ENCODE measurements at places on chromosomes 7 and 10.

DNA sequence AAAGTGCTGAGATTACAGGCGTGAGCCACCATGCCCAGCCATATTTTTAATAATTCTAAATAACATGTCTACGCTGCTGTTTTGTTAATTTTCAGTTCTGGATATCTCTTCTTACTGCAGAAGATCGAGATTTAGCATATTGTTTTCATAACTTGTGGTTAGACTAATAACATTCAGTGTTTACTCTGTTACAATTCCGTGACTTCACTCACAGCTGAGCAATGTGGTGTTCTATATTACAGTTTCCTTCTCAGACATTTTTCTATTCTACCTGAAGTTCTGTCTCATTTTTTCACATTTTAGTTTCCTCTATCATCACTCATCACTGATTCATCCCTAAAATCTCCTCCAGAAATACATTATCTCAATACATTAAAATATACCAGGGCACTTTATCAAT, 10.9 kb downstream of the RNF32 start:
- no peak for DNase-seq

DNA sequence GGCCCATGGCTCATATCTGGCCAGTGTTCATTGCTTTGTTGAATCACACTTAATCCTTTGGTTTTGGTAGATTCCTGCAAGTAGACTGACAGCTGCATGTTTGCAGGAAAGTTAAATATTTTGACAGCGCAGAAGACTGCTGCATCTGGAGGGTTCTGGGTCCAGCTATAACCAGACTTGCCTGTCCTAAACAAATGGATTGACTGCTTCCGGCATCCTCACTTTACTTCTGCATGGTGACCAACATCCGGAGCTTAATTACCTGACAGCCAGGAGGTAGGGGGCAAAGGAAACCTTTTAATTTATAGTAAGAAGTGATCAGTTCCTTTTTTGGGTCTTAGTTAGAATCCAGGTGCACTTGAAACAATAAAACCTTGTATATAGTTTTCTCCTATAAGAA, 263.3 kb downstream of the SNX10 start:
- DNase-seq = no peak

DNA sequence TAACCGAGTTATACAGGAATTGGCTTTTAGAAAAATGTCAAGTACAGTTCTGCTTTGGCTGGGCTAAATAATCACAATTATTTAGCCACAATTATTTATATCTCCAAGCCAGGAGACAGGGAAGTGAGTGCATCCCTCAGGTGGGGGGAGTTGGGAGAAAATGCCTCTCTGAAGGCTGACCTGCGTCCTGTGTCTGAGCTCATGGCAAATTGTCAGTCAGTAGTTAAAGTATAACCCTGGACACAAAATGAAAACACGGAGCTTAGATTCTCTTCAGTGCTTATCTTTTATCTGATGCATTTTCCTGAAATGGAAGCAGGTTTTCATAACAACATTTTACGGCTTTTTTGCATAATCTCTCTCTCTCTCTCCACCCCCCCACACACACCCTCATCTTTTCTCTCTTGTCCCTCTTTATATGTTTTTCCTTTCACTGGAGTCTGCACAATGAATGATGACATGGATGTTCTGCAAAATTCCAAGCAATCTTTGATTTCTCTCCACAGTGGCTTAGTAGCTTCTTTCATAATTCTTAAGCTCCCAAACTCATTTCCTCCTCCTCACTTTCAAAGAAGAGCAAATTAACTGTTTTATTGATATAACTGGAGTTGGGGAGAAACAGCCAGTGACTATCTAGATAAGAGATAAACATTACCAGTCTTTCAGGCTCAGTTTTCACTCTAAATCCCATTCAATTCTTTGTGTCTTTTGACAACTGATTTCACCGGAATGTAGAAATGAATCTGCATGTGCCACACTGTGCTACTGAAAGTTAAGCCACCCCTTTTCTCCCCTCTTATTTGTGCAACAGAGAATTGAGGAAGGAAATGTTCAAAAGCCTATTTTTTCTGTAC, 521.4 kb upstream of the GHITM start:
- DNase-seq = no peak

DNA sequence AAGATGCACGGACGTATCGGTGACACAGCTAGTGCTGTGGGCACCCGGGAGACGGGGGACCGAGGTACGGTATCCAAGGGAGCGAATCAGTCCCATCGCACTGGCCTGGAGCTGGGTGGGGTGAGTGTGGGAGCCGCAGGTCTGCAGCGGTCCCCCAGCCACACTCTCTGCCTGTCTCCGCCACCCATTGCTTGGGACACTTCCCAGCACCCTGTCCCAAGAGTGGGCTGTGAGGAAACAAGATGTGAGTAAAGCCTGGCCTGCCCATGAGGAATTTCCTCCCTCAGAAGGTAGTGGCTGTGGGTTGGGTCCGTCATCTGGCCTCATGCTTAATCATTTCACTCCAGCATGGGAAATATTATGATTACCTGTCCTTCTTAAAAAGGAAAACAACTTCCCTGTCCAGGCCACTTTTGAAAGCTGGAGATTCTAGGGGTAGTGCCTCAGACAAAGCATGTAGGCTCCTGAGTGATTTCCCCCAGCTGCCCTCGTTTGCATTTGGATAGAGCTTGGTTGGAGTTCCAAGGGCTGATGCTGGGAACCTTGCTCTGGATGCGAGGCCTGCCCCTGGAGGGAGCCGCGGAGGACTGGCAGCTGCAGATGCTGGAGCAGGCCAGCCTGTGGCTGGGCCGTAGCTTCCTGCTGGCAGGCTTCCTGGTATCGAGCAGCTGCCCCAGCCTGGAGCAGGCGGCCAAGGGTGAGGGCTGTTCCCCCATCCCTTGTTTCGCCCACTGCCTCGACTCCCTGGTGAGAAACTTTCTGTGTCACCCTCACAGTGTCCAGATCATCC, 6.2 kb upstream of the ACTR3C start:
- no peak for DNase-seq

- DNase-seq = no peak
Observed at GRCh38 chr10:60589376-60589775, 188.9 kb upstream of the CDK1 start.

DNA sequence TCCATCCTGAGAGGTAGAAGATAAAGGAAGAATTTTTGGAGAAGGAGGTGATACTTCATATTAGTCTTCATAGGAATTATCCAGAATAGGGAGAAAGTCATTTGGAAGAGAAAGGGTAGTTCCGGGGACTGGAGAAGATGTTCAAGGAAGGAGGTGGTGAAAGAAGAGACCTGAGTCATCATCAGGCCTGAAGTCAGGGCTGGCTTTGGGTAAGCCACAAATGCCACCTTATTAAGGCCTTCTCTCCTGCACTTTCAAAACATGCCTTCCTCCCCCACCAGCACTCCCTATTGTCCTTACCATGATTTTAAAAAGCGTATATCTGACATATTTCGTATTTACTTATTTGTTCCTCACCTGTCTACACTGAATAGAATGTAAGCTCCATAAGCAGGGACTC, 112.2 kb upstream of the LRGUK start:
- no peak for DNase-seq

GRCh38 chr7:155449008-155449868, 8.7 kb upstream of the EN2 start:
- no peak for DNase-seq

DNA sequence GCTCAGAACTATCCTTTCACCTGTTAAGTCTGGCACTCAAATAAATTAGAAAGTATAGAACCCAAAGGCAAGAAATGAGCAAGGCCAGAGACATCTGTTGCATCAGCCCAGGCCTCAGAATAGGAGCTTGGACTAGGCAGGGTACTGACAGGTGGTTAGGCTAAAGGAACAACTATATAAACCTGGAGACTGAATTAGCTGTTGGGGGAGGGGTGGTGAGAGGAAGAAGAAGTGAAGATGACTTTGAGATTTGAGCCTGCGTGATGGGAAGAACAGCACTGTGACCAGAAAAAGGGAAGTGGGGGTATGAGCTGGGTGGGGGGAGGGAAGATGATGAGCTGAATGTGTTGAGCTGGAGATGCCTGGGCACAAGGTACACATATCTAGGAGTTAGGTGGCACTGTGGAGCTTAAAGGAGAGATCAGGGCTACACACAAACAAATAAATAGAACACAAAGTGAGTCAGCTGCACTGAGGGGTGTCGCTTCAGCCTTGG, 244.7 kb downstream of the PTEN start:
- DNase-seq = no peak

DNA sequence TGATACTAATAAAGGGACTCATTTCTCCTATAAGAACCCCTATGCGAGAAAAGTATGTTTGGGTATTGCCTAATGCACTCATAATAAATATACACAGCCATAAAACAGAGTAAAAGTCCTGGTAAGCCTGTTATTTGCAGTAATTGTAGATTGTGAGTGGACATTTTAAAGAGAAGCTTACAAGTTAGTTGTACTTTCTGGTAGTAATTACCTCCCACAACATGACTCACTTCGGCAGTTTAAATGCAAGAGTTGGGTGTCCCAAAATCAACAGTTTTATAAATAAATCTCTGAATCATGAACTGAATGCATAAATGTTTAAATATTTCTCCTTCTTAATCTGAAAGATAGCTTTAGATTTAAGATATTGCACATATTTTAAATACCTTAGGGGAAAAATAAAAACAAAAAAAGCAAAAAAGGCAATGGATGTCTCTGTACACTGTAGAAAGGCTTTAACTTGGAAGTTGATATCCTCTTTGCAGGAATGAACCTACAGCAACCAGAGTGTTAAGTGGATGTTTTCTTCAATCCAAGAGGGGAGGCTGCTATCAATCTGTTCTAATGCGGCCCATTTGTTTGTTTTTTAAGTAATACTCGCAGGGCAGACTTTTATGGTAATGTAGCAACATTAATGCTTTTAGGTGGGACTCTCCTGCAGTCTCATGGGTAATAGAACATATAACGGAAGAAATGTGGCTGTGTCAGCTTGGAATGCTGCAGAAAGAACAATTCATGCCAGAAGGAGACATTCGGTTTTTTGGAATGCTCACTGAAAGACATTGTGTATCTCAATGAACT, 57.3 kb upstream of the ZEB1 start:
- no peak for DNase-seq

Data from stimulated activated CD4-positive, alpha-beta T cell treated with anti-CD3 and anti-CD28 coated beads, Interleukin-12 subunit alpha, Interleukin-12 subunit beta, amount 100 ng/mL, for 4 hours (primary cell).